ENCODE measurements at places on chromosomes 5 and 9.
A peak's percentile ranks its signal among the peaks of the same experiment; 100 is the strongest.

GRCh38 chr9:15080401-15080800, 170.2 kb upstream of the FREM1 start:
- no peak for DNase-seq

GRCh38 chr9:137128862-137129455, 10.0 kb upstream of the GRIN1 start:
- no peak for DNase-seq

DNA sequence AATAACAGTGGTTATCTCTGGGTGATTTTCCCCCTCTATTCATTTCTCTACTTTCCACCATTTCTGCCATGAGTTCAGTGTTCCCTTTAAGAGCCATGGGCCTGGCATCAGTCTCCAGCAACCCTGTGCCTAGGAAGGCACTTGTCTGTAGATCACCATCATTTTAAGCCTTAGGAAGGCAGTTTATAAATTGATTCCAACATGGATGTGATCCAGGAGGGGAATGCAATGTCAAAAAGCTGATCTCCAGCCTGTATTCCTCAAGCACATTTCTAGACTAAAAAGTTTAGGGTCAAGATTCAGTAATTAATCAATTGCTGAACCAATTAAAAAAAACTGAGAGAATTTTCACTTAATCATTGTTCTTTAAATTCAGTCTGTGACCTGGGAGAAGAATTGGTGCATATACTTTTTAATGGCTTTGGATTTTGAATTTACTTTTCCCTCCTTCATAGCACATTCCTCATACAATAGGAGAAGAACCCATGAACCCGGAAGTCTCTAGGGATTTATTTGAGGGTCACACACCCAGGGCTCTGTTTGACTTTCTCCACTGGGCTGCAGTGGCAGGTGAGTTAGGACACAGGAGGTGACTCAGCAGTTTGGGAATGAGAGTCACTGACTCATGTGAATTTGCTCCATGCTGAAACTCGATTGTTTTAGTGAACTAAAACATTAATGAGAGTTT, 6.1 kb upstream of the ERMP1 start:
- DNase-seq = peak; percentile 88

DNA sequence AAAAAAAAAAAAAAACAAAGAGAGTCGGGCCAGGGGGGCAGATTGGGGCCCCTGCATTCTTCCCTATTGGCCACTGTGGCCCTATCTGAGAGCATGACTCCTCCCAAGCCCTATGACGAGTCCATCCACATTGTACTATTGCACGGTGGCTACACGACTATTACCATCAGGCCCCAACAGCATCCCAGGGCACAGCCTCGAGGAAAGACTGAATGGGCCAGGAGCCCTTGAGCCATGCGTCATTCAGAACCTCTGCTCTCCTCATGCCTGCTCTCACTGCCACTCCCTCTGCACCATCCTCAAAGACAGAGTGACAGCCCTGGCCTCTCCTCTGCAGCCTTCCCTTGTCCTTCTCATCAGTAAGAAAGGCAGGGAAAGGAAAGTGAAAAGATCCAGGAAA, 20.2 kb upstream of the ORM1 start:
- no peak for DNase-seq
